ENCODE measurements at places on chromosomes 3 and 15.

- no peak for DNase-seq
Observed at GRCh38 chr3:170867143-170867937, 2.7 kb downstream of the RPL22L1 start.

DNA sequence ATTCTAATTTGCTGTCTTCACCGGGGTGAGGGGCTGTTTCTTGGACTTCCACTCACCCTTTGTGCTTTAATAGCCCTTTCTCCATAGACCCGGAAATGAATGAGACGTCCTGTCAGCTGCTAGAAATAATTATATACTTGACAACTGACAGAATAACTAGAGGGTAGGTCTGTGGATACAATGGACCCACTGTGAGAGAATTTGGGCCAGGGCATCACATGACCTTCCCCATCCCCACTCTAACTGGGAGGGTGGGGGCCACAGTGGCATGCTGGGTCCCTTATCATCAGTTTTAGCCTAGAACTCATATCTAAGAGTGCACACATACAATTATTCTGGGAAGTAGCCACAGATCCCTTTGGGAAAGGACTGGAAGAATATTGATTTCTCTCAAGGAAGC lies 25.9 kb upstream of the MINAR1 start:
- no peak for DNase-seq

DNA sequence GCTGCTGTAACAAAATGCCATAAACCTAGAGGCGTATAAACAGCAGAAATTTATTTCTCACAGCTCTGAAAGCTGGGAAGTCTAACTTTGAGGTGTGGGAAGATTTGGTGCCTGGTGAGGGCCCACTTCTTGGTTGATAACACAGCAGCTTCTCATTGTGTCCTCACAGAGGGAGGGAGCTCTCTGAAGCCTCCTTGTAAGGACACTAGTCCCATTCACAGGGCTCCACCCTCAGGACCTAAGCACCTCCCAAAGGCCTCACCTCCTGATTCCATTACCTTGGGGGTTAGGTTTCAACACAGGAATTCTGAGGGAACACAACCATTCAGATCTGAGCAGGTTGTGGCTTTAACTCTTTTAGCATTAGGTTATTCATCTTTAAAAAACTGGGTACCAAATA lies 380.3 kb upstream of the ATP10A start:
- no peak for DNase-seq

DNA sequence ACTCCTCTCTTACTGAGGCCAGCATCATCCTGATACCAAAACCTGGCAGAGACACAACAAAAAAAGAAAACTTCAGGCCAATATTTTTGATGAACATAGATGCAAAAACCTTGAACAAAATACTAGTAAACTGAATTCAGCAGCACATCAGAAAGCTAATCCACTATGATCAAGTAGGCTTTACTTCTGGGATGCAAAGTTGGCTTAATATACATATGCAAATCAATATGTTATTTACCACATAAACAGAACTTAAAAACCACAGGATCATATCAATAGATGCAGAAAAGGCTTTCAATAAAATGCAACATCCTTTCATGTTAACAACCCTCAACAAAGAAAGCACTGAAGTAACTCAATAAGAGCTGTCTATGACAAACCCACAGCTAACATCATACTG lies 414.5 kb upstream of the MCTP2 start:
- no peak for DNase-seq

GRCh38 chr15:20344601-20345400 lies 196.8 kb downstream of the GOLGA6L6 start:
- DNase-seq: no peak

GRCh38 chr15:95872366-95872771 lies 458.1 kb upstream of the NR2F2 start:
- no peak for DNase-seq

DNA sequence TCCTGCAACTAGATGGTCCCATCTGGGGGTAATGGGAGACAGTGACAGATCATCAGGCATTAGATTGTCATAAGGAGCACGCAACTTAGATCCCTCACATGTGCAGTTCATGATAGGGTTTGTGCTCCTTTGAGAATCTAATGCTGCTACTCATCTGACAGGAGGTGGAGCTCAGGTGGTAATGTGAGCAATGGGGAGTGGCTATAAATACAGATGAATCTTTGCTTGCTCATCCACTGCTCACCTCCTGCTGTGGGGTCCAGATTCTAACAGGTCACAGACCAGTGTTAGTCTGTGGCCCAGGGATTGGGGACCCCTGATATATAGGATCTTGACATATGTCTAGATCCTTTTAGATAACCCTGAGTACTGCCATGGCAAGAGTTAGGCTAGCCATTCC lies 52.7 kb downstream of the RASGRF1 start:
- no peak for DNase-seq

DNA sequence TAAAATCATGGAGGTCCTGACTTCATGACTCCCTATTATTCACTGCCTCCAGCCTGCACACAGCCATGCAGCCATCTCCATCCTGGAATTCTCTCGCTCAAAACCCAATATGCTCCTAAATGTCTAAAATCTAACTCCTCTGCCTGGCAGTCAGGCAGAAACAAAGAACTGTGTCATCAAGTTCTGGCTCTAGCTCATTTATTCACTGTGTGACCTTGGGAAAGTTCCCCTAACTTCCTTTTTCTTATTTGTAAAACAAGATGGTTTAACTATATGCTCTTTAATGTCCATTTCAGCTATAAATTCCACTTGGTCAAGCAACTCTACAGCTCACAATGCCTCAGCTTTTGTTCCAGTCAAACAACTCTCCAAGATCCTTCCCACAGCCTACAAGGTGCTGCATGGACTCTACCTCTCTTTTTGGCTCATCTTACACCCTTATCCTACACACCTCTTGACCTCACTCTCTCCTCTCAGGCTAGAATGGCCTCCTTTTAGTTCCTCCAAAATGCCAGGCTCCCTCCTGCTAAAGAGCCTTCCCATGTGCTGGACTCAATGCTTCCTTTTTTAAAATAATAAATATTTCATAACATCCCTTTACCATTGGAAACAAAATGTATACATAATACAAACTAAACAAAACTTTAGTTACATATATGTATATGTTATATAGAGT lies 16.4 kb downstream of the PIK3CB start:
- DNase-seq: no peak

DNA sequence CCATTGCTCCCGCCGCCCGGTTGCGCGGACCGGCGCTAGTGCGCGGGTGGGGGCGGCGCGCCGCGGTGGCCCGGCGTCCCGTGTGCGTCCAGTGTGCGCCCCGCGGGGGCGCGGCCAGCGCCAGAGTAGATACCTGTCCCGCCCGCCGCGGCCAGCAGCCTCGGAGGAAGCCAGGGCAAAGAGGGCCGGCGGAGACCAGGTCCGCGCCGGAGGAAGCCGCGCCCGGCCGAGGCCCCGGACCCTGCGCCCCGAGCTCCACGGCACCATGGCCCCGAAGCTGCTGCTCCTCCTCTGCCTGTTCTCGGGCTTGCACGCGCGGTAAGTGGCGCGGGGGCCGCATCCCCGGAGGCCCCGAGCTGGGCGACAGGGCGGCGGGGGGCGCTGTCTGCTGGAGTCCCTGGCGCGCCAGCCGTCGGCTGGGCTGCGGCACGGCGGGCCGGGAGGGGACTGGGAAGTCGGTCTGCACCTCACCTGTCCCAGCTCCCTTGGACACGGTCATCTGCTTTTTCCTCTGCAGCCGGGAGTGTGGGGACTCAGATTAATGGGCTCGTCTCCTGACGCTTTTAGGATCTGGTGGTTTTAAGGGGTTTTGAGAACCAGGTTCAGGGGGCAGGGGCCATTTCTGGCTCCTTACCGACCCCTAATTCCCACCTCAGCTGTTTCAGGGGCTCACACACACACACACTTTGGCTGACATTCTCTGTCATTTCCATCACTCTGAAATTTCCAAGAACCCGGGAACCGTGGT lies 464 bp downstream of the GABRG3 start:
- no peak for DNase-seq

Data from G401 (cell line).